A549 treated with dexamethasone at 1 μM for 4 hours (cell line): ENCODE measurements at places on chromosomes 2 and 18. TPM values are rescaled to one million over a fixed set of nuclear protein-coding genes. Genes with fewer than 3 reads are reported as not detected.

The C1QL2 gene
- 0.30 to 0.86 TPM (median 0.67 TPM) in 5 replicates for total RNA-seq

The EN1 gene
- 0.61 to 0.91 TPM (median 0.83 TPM) in 5 replicates for total RNA-seq

The SERPINB10 gene
- total RNA-seq: not detected in 5 replicates

The KYNU gene
- total RNA-seq: 220 to 265 TPM (median 257 TPM) in 5 replicates

The TNFAIP6 gene
- 0.54 to 1.2 TPM (median 0.60 TPM) in 5 replicates for total RNA-seq

The TEX261 gene
- 72.3 to 89.4 TPM (median 86.6 TPM) in 5 replicates for total RNA-seq

The REG3G gene
- not detected in 5 replicates for total RNA-seq

The RGPD3 gene
- 0.14 to 0.25 TPM (median 0.16 TPM) in 5 replicates for total RNA-seq

The SFT2D3 gene
- 4.3 to 5.4 TPM (median 4.8 TPM) in 5 replicates for total RNA-seq

The CCL20 gene
- total RNA-seq: 3.0 to 6.9 TPM (median 3.9 TPM) in 5 replicates

The ABCG8 gene
- total RNA-seq: 0.04 TPM in 1 of 5 replicates, not detected in the others
